ENCODE measurements at places on chromosomes 4 and X.

DNA sequence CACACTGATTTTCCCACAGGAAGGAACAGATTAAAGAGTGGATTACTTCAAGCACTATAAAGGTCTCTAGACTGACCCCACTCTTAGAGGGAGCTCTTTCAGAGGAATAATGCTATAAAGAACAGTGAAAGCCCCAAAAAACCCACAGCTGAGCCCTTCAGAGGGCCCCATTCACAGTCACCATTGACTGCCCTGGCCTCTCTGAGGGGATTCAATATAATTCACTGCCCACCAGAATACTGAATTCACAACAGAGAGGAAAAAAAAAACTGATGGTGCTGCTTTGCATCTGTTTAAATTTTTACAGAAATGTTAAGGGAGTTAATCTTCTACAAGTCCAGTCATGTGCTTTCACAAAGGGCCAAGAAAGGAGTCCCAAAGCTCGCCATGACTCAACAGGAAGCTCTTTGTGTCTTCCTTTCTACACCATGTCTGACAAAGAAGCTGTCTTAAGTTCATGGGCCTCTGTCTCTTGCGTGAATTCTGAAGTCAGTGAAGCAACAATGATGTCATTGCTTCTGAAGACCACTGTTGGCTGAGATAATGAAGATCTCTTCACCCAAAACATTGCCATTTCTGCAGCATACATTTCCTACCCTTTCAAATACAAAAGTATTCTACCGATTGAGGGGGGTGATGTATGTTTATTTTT, 174.9 kb downstream of the ADAMTS3 start:
- DNase-seq: no peak

GRCh38 chr4:6271701-6272465, 2.2 kb downstream of the WFS1 start:
- DNase-seq: no peak

DNA sequence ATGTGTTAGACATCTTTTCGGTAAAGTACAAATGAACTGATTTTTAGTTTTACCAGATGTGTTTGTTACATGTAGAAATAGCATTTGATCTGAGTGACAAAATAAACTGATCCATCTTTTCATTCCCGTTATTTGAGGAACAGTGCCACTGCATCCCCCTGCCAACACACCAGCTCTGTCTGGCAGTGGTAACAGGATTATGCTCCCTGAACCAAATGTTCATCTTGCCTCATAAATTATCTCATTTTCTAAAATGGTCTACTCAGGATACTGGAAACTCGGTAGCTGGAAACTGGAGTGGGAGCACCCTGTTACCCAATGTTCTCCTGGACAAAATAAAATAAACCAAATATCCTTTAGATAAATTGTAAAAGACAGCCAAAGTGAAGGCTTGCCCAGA, 171.6 kb downstream of the FAT4 start:
- no peak for DNase-seq

DNA sequence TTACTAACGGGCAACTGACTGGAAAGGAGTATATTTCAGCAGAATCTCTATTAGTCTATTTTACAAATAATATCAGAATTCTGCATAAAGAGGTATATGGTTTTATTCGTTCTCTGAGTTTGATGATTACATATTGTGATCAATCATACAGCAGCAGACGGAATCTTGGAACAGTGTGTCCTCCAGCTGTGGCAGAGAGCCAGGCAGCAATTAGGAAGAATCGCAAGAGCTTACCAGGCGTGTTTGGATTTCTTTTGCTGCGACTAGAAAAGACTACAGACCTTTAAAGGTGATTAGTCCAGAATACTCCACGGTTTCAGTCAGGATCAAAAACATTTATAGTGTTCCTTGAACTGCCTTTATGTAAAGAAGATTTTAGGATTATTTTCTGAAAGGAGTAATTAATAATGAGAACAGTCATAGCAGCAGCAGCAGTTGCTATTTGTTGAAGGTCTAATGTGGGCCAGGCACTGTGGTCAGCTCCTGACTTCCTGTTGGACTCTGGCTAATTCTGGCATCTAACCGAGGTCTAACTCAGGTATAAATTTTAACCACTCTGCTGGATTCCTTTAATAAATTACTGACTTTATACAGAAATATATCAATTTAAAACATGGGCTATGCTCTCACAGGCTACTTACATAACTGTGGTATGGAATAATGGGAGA, 225.3 kb upstream of the CXorf66 start:
- DNase-seq: no peak

GRCh38 chr4:56102601-56103000, 153.9 kb downstream of the CEP135 start:
- DNase-seq: no peak

DNA sequence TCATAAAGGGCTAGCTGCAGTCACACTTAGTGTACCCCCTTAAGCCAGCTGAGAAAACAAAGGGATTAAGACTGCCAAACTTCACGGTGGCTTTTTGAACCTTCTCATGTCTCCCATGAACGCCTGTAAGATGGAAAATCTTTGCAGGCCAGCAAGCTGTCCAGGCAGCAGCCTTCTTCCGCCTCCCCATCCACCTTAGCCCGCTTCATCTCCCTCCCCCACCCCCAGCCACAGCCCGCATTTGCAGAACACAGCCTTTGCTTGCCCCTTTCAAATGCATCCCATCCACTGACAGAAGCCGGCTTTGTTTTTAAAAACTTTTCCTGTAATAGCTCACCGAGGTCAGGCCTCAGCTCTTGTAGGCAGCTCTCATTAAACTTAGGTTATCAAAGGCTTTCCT, 113.8 kb upstream of the FAM9B start:
- DNase-seq: no peak

DNA sequence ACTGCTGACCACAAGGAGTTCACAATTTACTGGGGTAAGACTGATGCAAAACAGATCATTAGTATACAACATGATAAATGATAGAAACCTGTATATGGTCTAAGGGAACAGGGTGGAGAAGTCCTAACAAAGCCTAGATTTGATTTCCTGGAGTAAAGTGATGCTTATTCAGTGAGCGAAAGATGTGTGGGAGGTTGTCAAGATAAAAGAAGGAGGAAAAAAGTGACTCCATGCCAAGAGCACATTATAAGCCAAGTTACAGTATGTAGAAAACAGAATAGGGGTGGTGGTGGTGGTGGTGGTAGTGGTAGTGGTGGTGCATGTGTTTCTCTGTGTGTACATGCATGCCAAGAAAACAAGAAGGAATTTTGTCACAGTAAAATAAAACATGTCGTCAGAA, 325.2 kb downstream of the MAPK10 start:
- no peak for DNase-seq

- no peak for DNase-seq
These were observed 7.5 kb downstream of the FRYL start for GRCh38 chr4:48772556-48772955.

DNA sequence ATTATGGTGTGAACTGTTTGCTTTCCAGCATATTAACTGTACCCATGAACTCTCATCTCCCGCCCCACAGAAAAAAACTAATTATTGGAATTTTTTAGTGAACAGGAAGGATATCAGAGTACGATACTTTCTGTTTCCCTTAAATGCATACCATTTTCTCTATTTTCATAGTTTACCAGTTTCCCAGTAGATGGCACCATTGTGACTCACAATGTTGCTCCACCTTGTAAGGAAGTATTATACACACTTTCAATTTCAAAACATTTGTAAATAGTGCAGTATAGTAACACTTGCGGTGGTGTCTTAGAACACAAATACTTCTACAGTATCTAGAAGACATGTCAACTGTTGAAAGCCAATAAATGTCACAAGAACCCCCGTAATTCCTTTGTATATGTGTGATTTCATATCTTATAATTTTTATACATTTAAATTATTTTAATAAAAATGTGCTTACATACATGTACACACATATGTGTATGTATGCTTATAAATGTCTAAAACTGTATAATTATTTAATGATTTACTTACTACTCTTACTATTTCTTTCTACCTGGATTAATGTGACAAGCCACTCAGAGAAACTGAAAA, 167.3 kb downstream of the SLIT2 start:
- no peak for DNase-seq

DNA sequence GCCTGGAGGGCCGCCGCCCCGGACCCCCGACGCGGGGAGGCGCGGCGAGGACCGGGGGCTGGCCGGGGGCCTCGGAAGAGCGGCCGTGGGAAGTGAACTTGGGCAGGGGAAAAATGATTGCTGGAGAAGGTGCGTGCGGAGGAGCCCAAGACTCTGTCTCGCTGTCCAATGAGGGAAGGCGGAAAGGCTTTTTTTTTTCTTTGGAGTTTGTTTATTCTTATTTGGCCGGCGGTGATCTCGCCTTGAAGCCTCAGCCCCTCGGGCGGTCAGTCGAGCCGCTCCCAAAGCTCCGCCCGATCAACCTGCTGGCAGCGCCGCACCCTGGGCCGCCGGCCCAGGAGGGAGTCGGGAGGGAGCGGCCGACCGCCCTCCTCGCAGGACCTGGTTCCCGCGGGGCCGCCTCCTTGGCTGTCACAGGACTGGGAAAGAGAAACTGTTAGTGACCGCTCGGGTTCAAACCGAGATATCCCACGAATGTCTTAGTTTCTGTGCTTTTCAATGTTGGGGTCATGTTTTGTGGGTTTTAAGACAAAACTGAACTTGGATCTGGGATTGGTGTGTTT, 2.5 kb downstream of the CPEB2 start:
- no peak for DNase-seq

DNA sequence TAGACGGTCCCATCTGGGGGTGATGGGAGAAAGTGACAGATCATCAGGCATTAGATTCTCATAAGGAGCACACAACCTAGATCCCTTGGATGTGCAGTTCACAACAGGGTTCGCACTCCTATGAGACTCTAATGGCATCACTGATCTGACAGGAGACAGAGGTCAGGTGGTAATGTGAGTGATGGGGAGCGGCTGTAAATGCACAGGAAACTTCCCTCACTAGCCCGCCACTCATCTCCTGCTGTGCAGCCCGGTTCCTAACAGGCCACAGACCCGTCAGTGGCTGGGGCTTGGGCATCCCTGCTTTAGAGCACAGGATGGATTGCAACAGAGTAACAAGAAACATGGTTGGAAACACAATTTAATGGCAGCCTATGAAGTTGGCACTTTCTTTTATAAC, 172.6 kb upstream of the VCX3A start:
- DNase-seq: no peak

- no peak for DNase-seq
These were observed 112.9 kb upstream of the AGA start for GRCh38 chr4:177555007-177555574.

DNA sequence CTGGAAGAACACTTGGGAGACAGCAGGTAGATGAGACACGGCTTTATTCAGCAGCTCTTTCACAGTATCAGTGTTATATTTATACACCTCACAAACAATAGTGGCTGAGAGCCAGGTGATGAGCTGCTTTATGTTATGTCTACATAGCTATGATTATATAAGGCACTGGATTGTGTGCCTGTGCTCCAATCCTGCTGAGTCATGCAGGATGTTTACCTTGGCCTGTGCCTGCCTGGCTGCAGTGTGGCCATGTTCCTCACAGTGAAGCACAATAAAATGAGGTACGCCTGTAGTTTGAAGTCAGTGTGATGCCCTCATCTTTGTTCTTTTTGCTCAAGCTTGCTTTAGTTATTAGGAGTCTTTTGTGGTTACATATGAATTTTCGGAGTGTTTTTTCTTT, 31.3 kb downstream of the CXCL13 start:
- no peak for DNase-seq

DNA sequence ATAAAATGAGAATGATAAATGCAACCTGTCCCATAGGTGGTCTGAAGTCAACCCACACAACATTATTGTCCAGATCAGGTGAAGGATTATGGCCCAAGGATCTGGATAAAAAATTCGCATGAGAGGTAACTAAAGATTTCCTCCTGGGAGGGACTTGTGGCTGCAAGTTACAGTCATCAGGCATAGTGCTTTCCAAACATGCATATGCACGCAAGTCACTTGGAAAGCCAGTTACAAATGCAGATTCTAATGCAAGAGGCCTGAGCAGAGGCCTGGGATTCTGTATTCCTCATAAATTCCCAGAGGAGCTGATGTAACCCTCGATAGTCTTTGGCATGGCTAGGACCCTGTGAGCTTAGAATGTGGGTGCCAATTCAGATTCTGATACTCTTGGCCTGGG, 21.1 kb downstream of the HS3ST1 start:
- no peak for DNase-seq

- no peak for DNase-seq
These were observed 199.9 kb downstream of the TENM3 start for GRCh38 chr4:182443070-182443469.

GRCh38 chr4:180292339-180292738, 1950.9 kb upstream of the TENM3 start:
- DNase-seq: no peak

DNA sequence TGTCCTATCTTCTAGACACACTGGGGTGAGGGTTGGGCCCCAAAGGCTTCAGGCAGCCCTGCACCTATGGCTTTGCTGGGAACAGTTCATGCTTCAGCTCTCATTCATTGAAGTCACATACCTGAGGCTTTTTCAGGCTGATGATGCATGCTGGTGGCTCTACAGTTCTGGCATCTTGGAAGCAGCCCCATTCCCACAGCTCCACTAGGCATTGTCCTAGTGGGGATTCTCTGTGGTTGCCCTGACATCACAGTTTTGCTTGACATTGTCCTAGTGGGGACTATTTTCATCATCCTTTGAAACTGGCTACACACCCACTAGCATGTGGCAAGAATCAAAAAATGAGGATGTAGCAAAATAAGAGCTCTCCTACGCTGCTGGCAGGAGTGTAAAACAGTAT, 37.7 kb upstream of the C4orf17 start:
- DNase-seq: no peak

DNA sequence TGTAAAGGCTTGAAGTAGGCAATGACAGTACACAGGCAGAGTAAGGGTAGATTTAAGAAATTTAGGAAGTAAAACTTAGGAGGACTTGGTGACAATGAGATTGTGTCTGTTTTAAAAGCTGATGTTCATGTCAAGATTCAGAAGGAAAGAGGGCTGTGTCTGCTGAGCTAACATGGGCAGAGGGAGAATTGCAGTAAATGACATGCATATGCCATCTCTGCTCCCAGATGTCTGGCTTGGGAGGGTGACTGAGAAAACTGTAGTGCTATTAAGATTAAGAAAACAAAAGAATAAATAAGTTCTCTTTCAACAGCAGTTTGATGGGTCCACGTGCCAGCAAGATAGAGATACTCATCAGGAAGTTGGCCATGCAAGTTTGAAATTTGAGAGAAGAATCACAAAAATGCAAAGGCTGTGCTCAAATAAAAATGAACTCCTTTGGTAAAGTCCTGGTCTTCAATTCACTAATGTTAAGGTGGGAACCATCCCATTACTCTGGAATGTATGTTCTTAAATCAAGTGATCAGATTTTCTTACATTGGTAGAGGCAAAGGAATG, 7.2 kb downstream of the NFXL1 start:
- no peak for DNase-seq

- no peak for DNase-seq
These were observed 835 bp downstream of the TDO2 start for GRCh38 chr4:155904331-155904730.

- no peak for DNase-seq
These were observed 330.6 kb downstream of the GALNTL6 start for GRCh38 chr4:172143605-172144314.

DNA sequence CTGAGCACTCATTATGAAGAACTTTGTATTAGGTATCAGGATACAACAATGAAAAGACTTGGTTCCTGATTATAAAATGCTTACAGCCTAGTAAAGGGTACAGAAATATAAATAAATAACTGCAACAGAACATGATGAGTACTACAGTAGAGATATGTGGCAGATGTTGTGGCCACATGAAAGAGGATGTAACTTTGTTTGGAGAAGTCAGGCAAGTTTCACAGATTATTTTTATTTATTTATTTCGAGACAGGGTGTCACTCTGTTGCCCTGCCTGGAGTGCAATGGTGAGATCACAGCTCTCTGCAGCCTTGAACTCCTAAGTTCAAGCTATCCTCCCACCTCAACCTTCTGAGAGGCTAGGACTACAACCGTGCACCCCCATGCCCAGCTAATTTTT, 15.8 kb upstream of the UBE2K start:
- DNase-seq: no peak
